ENCODE measurements at places on chromosomes 6 and 20.
A peak's percentile ranks its signal among the peaks of the same experiment; 100 is the strongest.

DNA sequence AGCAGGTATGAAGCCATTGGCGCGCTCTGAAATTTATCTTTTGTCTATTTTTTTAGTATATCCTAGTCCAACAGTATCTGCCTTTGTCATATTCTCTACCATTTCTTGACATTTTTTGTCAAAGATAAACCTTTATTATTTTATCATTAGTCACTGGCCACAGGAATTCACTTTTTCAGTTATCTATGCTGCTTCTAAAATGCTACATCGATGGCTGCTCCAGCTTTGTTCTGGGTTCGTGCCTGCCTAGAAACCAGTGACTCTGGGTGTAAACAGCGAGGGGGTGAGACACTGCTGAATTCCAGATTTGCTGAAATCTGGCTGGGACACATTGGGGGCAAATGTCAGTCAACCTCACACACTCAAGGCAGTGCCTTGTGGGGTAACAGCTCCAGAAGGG is 193.4 kb downstream of the CDC5L start:
- DNase-seq: no peak

DNA sequence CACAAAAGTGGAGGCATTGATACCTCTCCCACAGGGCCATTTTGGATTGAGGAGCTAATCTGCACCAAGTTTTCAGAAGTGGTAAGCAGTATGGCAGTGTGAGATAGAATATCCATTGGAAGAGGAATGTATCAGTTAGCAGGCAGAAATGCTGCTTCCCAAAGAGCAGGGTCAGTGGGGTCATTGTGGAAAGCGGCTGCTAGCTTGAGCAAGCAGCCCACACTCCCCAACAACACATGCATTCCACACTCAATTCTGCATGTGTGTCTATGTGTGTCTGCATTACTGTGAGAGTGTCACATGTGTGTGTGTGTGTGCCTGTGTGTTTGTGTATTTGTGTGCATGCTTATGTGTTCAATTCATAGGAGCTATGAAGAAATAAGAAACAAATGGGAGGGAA is 190.9 kb upstream of the FOXA2 start:
- no peak for DNase-seq

DNA sequence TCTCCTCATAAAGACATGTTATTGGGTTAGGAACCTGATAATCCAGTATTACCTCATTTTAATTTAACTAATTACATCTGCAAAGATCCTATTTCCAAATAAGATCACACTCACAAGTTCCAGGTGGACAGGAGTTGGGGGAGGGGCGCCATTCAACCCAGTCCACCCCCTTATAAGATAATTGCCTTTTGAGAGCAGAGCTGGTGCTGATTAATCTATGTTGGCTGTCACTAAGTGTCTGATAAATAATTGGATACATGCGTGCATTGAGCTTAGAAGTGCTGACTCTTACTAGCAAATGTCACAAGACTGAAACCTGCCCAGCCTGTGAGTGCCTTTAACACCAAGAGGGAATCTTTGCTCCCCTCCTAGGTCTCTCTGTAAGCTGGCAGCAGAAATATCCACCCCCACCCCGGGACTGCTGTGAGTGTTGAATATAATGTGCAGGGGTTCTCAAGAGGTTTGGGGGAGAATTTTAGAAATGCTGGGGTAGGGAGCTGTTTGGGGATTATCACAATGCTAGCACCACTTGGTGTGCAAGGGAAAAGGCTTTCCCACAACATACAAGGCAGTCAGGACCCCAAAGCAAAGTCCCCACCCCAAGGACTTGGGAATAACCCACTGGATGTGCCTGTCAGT is 87.5 kb downstream of the ANKRD60 start:
- no peak for DNase-seq

- DNase-seq: peak; percentile 65
Measured at GRCh38 chr6:36623547-36624459, 29.6 kb downstream of the SRSF3 start.

DNA sequence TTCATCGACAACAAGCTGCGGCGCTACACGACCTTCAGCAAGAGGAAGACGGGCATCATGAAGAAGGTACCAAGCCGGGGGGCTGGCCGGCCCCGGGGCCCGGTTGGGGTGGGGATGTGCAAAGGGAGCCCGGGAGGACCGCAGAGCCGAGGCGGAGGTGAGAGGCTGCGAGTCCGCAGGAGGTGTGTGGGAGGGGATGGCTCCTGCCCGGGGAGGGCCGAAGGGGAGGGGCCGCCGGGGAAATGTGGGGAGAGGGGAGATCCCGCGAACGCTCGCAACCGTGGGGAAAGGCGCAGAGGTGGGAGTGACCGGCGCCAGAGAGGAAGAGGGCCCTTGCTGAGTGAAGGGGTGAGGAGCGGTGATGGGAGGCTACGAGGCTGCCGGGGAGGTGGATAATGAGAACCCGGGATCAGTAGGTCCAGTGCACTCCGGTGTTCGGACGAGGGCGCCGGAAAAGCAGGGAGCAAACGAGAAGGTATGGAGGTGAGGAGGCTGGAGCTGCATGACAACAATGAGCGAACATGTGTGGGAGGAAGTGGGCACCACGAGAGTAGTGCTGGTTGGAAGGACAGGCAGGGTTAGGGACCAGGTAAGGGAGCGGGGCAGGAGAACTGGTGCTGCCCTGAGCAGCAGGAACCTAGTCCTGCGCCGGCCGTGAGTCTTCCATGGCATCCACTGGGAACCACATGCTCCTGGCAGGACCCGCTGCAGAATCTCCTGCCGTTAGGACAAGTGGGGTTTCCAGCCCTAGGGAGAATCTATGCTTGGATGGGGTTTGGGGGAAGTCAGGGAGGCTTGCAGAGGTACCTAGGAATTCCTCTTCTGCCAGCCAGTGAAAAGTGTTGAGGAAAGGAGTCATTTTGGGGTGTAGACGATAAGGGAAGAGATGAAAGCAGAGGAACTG is 1.3 kb downstream of the SRF start:
- DNase-seq: peak; percentile 59

DNA sequence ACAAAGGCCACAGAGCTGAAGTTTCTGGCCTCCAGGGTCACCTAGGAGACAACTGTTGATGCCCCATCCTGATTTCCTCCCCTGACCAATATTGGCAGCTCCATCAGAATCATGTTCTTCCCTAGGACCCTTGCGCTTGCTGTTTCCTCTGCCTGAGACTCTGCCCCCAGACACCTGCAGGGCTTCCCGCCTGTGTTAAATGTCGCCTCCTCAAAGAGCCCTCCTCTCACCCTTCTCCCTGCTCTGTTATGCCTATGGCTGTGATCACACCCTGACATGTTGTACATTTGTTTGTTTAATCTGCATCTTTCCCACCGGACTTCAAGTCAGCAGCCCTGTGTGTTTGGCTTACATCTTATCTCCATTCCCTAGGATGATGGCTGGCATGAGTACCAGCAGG is 30.1 kb downstream of the DLGAP4 start:
- DNase-seq: no peak

GRCh38 chr6:138310821-138311220 is 66.9 kb upstream of the SMIM28 start:
- DNase-seq: no peak

DNA sequence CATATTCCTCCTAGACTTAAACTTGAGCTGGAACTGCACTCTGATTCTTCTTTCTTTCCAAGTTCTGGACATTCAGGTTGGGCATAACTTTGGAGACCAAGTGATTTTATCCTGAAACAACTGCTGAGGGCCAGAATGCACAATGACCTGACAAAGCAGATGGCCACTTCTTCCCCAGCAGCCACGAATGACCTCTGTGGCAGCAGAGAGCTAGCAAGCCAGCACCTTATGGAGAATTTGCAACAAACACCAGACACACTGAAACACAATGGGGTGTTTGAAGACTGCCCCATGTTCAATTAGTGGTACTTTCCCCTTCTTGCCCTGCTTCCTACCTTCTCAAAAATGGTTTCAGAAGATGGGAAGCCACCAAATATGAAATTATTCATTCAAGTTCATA is 4.2 kb upstream of the TENT5A start:
- DNase-seq: no peak

DNA sequence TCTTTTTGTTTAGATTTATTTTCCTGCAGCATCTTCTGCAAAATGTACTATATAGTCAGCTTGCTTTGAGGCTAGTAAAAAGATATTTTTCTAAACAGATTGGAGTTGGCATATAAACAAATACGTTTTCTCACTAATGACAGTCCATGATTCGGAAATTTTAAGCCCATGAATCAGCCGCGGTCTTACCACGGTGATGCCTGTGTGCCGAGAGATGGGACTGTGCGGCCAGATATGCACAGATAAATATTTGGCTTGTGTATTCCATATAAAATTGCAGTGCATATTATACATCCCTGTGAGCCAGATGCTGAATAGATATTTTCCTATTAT is 3.2 kb downstream of the FOXC1 start:
- DNase-seq: no peak

DNA sequence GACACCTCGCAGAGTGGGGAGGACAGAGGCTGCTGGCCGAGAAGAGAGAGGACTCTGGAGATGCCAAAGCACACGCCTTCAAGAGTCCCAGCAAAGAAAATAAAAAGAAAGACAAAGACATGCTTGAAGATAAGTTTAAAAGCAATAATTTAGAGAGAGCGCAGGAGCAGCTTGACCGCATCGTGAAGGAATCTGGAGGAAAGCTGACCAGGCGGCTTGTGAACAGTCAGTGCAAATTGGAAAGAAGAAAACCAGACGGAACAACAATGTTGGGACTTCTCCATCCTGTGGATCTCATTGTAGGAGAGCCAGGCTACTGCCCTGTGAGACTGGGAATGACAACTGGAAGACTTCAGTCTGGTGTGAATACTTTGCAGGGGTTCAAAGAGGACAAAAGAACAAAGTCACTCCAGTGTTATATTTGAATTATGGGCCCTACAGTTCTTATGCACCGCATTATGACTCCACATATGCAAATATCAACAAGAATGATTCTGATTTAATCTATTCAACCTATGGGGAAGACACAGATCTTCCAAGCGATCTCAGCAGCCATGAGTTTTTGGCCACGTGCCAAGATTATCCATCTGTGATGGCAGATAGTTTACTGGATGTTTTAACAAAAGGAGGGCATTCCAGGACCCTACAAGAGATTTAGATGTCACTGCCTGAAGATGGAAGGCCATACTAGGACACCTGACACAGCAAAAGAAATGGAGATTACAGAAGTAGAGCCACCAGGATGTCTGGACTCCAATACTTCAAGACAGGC is 52.2 kb downstream of the REV3L start:
- no peak for DNase-seq

DNA sequence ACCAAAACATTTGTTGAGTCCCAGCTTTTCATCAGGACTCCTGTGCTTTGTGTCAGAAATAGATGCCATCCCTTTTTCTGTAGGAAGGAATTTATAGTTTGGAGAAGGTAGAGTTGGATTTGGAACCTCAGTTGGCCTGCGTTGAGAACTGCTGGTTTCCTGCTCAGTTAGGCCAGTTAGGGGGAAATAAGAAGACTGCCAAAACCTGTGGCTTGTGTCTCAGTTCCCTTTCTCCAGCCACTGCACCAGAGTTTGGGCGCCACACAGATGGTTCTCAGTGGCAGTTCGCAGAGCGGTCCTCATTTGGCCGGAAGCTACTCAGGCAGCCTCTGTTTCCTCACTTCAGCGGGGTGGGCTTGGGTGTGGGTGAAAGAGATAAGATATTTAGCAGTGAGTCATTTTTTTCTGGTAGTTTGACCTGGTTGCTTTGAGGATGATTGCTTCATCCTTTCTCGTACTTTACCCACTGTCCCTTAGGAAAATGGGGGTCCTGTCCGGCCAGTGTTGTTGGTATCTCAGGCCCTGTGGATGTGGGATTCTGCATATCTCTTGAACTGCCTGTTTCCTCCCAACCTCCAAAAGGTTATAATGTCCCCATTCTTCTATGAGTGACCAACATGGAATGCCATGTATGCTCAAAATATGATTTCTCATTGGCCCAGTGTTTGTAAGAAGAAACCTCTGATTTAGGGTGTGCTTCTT is 53.7 kb downstream of the JARID2 start:
- DNase-seq: no peak

DNA sequence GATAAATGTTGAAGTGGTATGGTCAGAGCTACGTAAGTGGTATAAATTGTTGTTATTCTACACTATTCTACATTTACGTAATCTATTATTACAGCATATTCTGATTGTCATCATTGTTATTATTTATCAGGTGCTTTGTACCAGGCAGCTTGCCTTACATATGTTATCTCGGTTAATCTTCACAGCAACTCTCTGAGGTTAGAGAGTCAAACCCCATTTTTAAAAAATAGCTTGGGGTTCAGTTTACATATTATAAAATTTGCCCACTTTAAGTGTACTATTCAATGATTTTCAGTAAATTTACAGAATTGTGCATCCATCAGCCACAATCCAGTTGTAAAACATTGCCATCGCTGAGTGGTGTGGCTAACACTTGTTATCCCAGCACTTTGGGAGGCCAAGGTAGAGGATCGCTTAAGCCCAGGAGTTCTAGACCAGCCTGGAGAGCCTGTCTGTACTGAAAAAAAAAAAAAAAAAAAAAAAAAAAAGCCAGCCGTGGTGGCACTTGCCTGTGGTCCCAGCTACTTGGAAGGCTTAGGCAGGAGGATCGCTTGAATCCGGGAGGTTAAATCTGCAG is 35.5 kb downstream of the PPP1R16B start:
- DNase-seq: no peak
